Gastroesophageal sphincter (tissue), 4 donors: ENCODE measurements at places on chromosomes 13 and 19. TPM values are rescaled to one million over a fixed set of nuclear protein-coding genes. Genes with fewer than 3 reads are reported as not detected.

The S1PR5 gene
- not detected for total RNA-seq

The PROZ gene
- total RNA-seq: not detected

The RASA3 gene
- total RNA-seq: 25.0 TPM

The STOML3 gene
- not detected for total RNA-seq

The TMEM59L gene
- total RNA-seq: 4.0 TPM

The DNAJC15 gene
- 9.3 TPM for total RNA-seq

The TMEM161A gene
- 24.5 TPM for total RNA-seq

The HRC gene
- 1.3 TPM for total RNA-seq

The SLC1A6 gene
- not detected for total RNA-seq

The PVR gene
- total RNA-seq: 34.4 TPM

The TMIGD2 gene
- not detected for total RNA-seq

The AKAP8L gene
- total RNA-seq: 68.4 TPM

The KLF2 gene
- total RNA-seq: 40.0 TPM

The ZNF112 gene
- total RNA-seq: 4.3 TPM

The PNMA8A gene
- total RNA-seq: 1.6 TPM

The NLRP4 gene
- total RNA-seq: not detected

The BRME1 gene
- total RNA-seq: 1.9 TPM

The SYCN gene
- total RNA-seq: not detected

The RNF225 gene
- total RNA-seq: not detected

The DYRK1B gene
- total RNA-seq: 8.6 TPM

The ZNF99 gene
- total RNA-seq: not detected

The CCDC122 gene
- total RNA-seq: 3.6 TPM

The PIK3R2 gene
- 21.8 TPM for total RNA-seq

The LGALS4 gene
- total RNA-seq: 1.1 TPM

The DACT3 gene
- total RNA-seq: 53.5 TPM

The TLE6 gene
- not detected for total RNA-seq

The MBD3L1 gene
- not detected for total RNA-seq

The PDX1 gene
- total RNA-seq: not detected

The PLEKHA4 gene
- total RNA-seq: 11.4 TPM

The PEAK3 gene
- total RNA-seq: not detected

The NAPA gene
- total RNA-seq: 126 TPM

The ZNF471 gene
- 8.4 TPM for total RNA-seq

The VMAC gene
- total RNA-seq: 7.5 TPM

The KL gene
- total RNA-seq: 1.9 TPM

The ARID3A gene
- total RNA-seq: 4.7 TPM

The FFAR2 gene
- total RNA-seq: 1.3 TPM

The ZNF649 gene
- total RNA-seq: 10.1 TPM

The POU4F1 gene
- not detected for total RNA-seq

The ZNF835 gene
- total RNA-seq: 11.4 TPM

The SIN3B gene
- 55.7 TPM for total RNA-seq

The HIPK4 gene
- total RNA-seq: not detected

The GNA15 gene
- 3.0 TPM for total RNA-seq

The KIR3DL1 gene
- 0.39 TPM for total RNA-seq

The MAMSTR gene
- total RNA-seq: 3.7 TPM

The MCEMP1 gene
- not detected for total RNA-seq

The SLC5A5 gene
- total RNA-seq: not detected

The ZNF772 gene
- 14.3 TPM for total RNA-seq

The CCDC194 gene
- total RNA-seq: not detected

The RFPL4A gene
- not detected for total RNA-seq

The TTC9B gene
- not detected for total RNA-seq

The SHC2 gene
- total RNA-seq: 19.9 TPM

The DPF1 gene
- total RNA-seq: not detected

The ZNF823 gene
- total RNA-seq: 11.4 TPM

The CDX2 gene
- total RNA-seq: not detected

The LHB gene
- not detected for total RNA-seq

The EDDM13 gene
- total RNA-seq: not detected

The KCNJ14 gene
- total RNA-seq: 0.16 TPM

The NXNL1 gene
- total RNA-seq: not detected

The QPCTL gene
- total RNA-seq: 2.7 TPM

The ZNF418 gene
- 13.4 TPM for total RNA-seq
